ENCODE measurements at places on chromosomes 1 and 21. TPM values are rescaled to one million over a fixed set of nuclear protein-coding genes. Genes with fewer than 3 reads are reported as not detected.

- DNase-seq: no peak
Observed at GRCh38 chr1:58432851-58433668, 113.5 kb downstream of the OMA1 start.

TNNT2 gene
- 20.3 TPM for total RNA-seq

TMOD4 gene
- total RNA-seq: 0.60 TPM

DCST2 gene
- 0.36 TPM for total RNA-seq

DNA sequence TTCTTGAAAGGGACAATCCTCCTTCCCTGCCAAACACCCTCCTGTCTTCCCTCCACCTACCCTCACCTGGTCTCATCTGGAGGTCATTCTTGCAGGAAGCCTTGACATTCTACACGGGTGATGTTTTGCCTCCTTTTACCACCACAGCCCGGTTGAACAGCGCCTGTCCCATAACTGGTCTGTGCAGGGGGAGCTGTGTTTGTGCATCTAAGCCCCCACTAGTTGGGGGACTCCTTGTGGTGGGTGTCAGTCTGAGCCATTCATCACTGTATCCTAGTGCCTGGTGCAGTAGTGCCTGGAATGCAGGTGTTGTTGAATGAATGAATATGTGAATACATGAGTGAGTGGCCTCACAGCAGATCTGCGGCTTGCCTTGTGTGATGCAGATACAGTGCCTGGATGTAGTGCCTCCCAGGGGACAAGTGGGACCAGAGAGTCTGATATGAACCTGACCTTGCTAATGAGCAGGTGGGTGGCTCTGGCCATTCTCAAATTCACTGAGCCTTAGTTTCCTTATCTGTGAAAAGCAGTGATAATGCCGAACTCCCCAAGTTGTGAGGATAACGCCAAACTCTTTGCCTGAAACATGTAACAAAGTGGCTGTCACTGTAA, 79.8 kb downstream of the OMA1 start:
- DNase-seq: no peak

DNA sequence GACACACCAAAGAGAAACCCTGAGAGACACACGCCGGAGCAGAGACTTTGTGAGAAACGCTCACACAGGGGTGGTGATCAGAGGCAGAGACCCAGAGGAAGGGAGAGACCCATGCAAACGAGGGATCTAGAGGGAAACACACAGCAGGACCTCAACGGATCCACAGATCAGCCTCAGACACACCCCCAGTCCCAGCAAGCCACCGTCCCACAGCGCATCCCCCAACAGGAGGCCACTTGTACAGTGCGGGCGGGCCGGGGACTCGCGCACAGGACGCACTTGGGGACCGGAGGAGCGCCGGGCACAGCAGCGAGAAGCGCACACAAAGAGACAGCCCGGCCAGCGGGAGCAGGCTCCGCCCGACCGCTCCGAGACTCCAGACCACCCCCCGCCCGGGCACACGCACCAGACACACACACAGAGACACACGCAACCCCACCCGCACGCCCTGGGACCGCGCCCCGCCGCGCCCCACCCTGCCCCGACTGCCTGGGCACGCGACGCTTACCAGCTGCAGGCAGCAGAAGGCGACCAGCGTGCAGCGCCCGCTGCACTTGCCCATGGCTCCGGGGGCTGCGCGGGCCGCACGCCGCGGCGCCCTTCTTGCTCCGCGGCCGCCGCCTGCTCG, 587 bp downstream of the NKAIN1 start:
- peak; percentile 84 for DNase-seq

DNA sequence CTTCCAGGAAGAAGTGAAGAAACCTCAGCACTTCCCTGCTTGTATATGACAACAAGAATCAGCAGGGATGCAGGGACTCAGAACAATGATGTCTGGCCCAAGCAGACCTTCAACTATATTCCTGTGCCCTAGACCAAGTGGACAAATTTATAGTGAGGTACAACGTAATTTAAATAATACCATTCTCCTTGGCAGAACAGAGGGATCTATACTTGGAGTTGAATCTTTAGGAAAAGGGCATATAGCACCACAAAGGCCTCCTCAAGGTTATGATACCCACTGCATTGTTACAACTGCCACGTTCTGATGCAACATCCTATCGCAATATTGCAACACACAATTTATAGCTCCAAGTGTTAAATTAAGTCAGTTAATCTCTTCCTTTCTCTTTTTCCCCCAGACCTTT, 29.1 kb upstream of the GFI1 start:
- no peak for DNase-seq

SHE gene
- total RNA-seq: 0.10 TPM

DNA sequence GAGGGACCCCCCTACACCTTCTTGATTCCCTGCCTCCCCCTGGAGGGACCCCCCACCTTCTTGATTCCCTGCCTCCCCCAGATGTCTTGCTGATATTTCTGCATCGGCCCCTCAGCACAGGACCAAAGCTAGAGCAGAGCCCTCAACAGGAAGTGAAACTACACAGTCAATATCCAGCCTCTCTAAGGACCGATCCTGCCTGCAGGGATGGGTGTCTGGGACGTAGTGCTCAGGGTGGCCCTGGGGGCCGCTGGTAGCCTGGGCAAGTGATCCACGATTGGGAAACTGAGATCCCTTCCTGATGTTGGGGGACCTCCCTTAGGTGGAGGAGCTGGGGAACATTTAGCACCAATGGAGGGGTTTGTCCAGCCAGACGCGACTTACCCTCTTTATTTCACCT, 3.9 kb upstream of the LEFTY2 start:
- no peak for DNase-seq

OR2T33 gene
- not detected for total RNA-seq

Measured in chondrocyte (in vitro differentiated cells).